ENCODE measurements at places on chromosomes 3 and 15.

- no peak for DNase-seq
These were observed 426.3 kb downstream of the AGBL1 start for GRCh38 chr15:86505951-86506350.

DNA sequence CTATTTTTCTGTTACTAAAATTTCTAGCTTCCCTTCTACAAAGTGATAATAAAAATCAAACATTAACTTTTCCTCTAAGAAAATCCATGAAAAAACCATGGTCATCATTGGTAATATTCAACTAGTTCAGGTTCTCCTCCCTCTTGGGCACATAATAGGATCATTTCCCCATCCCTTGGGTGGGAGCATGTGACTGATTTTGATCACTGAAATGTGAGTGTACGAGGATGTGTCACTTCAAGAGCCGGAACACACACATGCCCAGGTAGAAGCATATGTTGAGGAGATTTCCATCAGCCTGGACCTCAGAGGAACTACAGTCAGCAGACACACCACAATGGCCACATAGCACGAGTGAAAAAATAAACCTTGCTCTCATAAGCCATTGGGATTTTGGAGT is 36.1 kb downstream of the AP3S2 start:
- DNase-seq = no peak

DNA sequence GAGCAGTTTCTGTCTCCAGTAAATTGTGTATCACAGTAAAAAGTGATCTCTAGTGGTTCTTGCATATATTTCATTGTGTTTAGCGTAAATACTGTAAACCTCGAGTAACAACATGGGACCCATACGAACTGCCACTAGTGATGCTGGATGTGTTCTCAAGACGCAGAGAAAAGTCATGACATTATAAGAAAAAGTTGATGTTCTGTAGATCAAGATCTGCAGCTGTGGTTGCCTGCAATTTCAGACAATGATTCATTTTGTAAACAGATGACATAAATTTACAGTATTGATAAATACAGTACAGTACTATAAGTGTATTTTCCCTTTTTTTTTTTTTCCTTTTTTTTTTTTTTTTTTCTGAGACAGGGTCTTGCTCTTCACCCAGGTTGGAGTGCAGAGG is 100.1 kb downstream of the DPH6 start:
- DNase-seq = no peak

GRCh38 chr3:45227071-45227820 is 1.2 kb upstream of the TMEM158 start:
- no peak for DNase-seq

GRCh38 chr15:68807249-68807648 is 13.4 kb downstream of the ANP32A start:
- DNase-seq = no peak

DNA sequence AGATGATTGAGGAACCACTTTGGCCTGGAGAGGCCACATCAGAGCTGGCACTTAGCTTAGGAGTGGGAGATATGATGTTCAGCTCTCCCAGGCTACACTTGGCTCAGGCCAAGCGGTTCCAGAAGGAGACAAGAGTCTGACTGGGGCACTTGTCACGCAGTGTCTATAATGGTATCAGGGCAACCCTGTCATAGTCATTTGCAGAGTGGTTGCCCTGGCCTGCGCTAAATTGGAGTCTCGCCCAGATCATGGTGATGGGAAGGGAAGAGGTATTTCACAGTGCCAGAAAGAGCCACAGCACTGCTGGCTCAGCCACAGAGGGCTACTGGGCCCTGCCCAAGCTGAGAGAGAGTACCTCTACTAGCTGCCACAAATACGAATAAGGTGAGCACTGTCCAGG is 186.9 kb upstream of the CRBN start:
- no peak for DNase-seq

- DNase-seq = no peak
These were observed 47.8 kb downstream of the SLC41A3 start for GRCh38 chr3:126036056-126036549.
